ENCODE measurements at places on chromosomes 4 and X. TPM values are rescaled to one million over a fixed set of nuclear protein-coding genes. Genes with fewer than 3 reads are reported as not detected.

Gene SPATA4
- not detected for total RNA-seq

Gene DIPK2B
- 5.4 TPM for total RNA-seq

Gene PUDP
- 38.5 TPM for total RNA-seq

Gene REPS2
- 19.6 TPM for total RNA-seq

Gene JCHAIN
- 602 TPM for total RNA-seq

Gene ARSD
- total RNA-seq = 67.2 TPM

Gene NAA11
- total RNA-seq = not detected

Gene SYAP1
- total RNA-seq = 53.4 TPM

Gene ODAPH
- not detected for total RNA-seq

Gene EGFL6
- 0.29 TPM for total RNA-seq

Gene NAT8L
- total RNA-seq = 0.66 TPM

Gene APBB2
- 68.3 TPM for total RNA-seq

Gene VCX3A
- not detected for total RNA-seq

Gene MAGEB10
- not detected for total RNA-seq

Gene FGB
- total RNA-seq = not detected

Gene PHEX
- 0.19 TPM for total RNA-seq

Gene CENPVL1
- total RNA-seq = not detected

Gene PGAM4
- not detected for total RNA-seq

Gene PAGE4
- total RNA-seq = not detected

Gene FUNDC1
- 6.6 TPM for total RNA-seq

Gene ADRA2C
- 0.69 TPM for total RNA-seq

Gene QRFPR
- total RNA-seq = not detected

Gene HDAC8
- total RNA-seq = 29.4 TPM

Gene GNRHR
- not detected for total RNA-seq

Gene GYG2
- total RNA-seq = 15.6 TPM

Gene RPS6KA6
- total RNA-seq = 9.7 TPM

Gene CHRDL1
- 23.5 TPM for total RNA-seq

Gene SRPX2
- 13.9 TPM for total RNA-seq

Gene DCAF8L2
- total RNA-seq = not detected

Gene SOWAHB
- total RNA-seq = 27.0 TPM

Gene LONRF3
- total RNA-seq = 16.2 TPM

Gene FNIP2
- 61.8 TPM for total RNA-seq

Gene MAGEA2B
- total RNA-seq = not detected

Gene TEX13D
- total RNA-seq = not detected

Gene CLNK
- 0.60 TPM for total RNA-seq

Gene PLK4
- total RNA-seq = 8.7 TPM

Gene SSX2B
- not detected for total RNA-seq

Gene TMPRSS11E
- not detected for total RNA-seq

Gene MAGEA6
- total RNA-seq = not detected

Gene CXCL13
- total RNA-seq = 0.58 TPM
